ENCODE measurements at places on chromosomes 4 and X.
A peak's percentile ranks its signal among the peaks of the same experiment; 100 is the strongest.

DNA sequence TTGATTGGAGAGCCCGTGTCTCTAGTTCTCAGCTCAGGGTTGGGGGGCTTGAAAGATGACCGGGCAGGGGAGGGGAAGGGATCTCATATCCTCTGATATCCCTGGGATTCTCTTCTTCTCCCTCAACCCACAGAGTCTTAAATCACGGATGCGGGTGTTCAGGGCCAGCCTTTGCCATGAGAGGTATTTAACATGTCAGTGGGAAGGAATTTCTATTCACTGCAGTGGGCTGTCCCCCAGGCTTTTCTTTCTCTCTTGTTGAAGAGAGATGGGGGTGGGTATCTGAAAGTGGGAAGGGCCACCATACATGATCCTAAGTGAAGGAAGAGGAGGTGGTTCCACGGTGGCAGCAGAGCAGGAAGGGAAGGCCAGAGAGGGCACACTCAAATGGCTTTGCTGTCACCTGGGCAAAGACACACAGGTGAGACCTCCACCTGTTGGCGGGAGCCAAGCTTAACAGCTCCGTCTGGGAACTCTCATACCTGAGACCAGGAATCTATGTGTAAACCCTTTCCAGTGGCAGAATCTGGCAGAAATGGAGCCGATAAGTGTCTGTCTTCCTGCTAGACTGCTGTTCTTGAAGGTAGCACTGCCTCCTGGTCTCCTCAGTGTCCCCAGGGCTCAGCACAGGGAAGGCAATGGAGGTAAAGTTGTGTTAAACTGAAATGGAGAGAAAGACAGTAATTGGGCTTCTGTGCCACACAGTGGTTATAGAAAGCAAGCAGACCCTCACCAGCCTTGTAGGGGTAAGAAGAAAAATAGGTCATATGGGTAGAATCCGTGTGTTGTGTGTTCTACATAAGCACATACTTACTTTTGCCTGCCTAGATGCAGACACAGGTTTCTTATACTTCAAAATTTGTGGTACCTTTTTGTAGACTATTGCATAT lies 49.4 kb downstream of the RHOH start:
- DNase-seq, result no peak

DNA sequence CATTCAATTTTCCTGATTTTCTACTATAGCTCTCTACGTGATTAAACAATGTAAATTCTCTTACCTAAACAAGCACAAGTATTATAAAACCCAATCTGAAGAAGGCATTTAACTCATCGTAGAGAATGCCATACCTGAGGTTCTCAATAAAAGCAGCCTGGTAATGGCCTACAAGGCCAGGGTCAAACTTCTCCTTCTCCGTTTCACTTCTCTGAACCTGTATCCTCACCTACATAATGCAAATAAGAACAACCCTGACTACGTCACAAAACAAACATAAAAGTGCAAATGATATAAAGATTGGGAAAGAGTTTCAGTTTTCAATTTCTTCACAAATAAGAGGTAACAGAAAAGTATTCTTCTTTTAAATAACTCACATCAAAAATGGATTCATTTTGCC lies 55.6 kb upstream of the STS start:
- DNase-seq, result no peak

DNA sequence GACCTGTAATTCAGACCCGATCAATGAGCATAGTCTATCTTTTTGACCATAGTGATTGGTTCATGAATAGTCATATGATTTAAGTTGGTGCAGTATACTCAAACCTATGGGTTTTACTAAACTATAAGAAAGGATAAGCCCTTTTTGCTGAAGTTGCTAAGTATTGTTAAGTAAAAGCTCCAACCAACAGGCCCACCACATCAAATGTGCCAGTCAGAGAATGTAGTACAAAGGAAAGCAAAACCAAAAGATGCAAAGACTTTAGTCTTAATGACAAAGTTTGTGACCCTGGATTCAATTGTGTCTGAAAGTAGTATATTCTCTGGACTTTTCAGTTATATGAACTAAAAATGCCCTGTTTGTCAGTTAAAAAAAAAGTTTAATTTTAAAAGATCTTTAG lies 208.1 kb upstream of the TET2 start:
- DNase-seq, result no peak

DNA sequence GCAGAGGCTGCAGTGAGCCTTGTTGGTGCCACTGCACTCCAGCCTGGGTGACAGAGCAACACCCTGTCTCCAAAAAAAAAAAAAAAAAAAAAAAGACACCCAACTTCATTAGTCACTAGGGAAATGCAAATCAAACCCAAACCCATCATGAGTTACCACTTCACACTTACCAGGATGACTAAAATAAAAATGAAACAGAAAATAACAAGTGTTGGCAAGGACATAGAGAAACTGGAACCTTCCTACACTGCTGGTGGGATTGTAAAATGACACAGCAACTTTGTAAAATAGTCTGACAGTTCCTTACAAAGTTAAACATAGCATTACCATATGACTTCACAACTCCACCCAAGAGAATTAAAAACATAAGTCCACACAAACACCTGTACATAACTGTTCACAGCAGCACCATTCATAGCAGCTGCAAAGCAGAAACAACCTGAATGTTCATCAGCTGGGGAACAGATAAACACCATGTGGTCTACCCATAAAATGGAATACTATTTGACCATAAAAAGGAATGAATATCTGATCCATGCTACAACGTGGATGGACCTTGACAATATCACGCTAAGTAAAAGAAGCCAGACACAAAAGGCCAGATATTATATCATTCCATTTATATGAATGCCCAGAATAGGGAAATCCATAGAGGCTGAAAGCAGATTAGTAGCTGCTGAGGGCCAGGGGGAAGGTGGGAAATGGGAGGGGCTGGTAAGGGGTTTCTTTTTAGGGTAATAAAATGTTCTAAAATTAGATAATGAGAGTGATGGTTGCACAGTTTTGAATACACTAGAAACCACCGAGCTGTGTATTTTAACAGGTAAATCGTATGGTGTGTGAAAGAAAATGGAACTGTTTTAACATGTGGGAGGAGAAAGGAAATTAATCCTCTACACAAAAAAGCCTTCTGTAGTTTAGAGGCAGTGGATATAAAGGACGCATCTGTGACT lies 18.3 kb downstream of the CD99L2 start:
- DNase-seq, result peak; percentile 10

- no peak for DNase-seq
Measured at GRCh38 chr4:153592064-153592463, 92.0 kb upstream of the TLR2 start.

DNA sequence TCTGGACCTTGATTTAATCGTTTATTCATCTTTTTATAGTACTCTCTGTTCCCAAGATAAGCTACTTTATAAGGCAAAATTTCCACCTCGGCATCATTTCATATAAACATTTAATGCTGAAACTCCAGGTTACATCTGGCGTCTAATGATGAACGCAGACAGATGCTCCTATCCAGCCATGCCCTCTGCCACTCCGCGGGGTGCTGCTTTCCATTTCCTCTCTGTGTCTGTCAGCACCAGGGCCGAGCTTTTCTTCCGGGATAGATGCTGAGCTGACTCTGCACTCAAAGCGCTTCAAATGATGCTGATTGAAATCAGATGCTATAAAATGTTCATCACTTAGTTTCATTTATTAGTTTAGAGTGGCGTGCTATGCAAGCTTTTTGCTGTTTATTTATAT lies 80.5 kb upstream of the HELT start:
- DNase-seq, result no peak

DNA sequence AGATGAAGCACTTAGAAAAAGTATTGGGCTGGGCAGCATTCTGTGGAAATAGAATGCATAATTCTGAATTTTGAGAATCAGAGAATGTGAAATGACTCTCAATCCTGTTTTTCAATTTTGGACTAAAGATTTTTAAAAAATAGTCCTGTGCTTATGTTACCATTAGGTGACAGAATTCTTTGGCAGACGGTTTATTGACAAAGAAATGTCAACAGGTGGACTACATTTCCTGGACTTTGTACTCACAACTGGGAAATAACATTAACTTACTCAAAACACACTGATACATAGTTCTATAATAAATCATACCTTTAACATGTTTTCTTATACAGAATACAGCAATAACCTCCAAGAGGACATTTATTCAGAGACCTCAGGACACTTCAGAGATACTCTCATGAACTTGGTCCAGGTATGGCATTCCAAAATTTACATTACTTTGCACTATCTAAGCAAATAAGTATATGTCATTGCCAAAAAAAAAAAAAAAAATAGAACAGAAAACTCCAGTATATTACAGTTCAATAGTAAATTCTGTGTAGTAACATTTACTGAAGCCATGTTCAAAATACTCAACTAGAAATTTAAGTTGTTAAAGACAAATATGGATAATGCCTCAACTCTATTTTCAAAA lies 72.7 kb downstream of the ANXA10 start:
- DNase-seq, result no peak

- no peak for DNase-seq
Measured at GRCh38 chr4:157013656-157014055, 42.1 kb upstream of the PDGFC start.

- DNase-seq, result no peak
Measured at GRCh38 chrX:140661643-140662042, 47.9 kb upstream of the LINC00632 start.

DNA sequence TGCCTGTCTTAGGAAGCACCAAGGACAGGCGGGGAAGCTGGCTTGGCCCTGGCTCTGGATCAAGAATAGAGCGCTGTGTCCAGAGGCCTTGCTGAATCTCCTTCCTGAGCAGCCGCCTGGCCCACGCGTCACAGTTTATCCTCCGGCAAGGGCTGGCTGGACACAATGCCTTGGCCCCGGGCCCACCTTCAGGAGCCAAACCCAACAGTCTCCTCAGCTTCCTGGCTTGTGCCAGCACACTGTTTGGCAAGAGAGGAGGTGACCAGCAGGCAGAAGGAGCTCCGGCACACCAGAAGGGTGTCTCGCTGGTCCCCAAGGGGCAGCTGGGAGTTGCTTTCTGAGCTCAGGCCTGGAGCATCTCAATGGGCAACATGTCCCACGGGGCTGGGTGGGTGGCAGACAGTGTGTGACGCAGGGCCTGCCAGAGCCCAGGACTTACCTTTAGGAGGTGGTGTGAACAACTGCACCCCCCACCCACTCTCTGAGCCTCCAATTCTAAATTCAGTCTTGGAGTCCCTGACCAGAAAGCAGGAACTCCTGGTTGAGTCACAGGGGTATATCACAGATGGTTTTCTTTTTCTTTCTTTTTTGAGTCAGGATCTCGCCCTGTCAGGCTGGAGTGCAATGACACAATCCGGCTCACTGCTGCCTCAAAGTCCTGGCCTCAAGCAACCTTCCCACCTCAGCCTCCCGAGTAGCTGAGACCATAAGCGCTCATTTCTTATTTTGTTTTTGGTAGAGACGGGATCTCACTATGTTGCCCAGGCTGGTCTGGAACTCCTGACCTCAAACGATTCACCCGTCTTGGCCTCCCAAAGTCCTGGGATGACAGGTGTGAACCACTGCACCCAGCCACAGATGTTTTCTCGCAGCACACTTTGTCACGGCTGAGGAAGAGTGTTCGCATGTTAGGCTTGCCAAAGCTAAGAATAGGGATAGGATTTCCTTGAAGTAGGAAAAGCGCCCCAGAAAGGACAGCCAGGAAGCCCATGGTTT lies 361.2 kb downstream of the BCOR start:
- no peak for DNase-seq

GRCh38 chrX:154323537-154323936 lies 27.9 kb downstream of the TKTL1 start:
- DNase-seq, result no peak

- peak; percentile 54 for DNase-seq
Measured at GRCh38 chr4:80144676-80145470, 52.4 kb upstream of the PRDM8 start.

GRCh38 chr4:6576512-6576911 lies 1.5 kb downstream of the MAN2B2 start:
- DNase-seq, result no peak

DNA sequence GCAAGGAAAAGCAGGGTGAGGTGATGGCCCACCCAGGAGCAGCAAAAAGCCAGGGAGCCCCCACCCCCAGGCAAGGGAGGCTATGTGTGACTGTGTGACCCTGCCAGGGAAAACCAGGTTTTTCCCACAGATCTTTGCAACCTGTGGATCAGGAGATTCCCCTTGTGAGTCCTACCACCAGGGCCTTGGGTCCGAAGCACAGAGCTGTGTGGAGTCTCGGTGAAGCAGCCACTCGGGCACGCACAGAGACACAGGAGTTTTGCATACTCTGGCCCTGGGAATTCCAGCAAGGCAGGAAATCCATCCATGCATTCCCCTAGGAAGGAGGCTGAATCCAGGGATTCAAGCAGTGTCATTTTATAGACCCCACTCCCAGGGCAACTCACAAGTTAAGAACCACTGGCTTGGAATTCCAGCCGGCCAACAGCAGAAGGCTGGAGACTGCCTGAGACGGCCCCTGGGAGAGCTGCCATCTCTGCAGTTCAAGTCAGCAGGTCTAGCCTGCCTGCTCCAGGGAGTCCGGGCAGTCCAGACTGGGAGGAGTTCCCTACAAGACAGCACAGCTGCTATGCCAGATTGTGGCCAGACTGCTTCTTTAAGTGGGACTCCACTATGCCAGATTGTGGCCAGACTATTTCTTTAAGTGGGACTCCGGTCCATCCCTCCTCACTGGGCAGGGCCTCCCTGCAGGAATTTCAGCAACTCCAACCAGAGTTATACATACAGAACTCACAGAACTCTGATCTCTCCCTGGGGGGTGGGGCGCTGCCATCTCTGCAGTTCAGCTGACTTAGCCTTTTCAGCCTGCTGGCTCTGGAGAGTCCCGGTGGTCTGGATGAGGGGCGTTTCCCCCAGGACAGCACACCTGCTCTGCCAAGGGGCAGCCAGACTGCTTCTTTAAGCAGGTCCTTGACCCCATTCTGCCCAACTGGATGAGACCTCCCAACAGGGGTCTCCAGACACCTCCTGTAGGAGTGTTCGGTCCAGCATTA lies 85.1 kb upstream of the ADAD1 start:
- DNase-seq, result no peak

- no peak for DNase-seq
Measured at GRCh38 chr4:128517096-128517738, 229.6 kb upstream of the PGRMC2 start.

DNA sequence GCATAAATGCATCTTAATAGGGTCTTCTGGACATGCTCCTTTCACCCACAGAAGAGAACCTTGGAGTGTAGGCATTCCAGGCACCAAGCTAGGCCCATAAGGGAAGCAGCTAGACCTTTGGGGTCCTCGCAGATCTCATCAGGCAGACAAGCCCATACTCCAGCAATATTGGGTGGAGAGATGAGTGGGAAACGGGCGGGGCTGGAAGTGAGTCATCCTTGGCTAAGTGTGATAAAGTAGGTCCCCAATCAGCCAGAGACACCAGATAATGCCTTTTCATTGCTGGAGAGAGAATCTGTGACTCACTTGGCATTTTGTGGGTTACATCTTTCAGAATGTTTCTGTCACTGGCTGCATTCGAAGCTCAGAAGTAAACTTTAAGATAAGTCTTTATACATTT lies 133.3 kb upstream of the MBNL3 start:
- no peak for DNase-seq

All from inflammatory macrophage (primary cell).